Globus pallidus (tissue), 1 donor: ENCODE measurements at places on chromosomes 7 and 10.

DNA sequence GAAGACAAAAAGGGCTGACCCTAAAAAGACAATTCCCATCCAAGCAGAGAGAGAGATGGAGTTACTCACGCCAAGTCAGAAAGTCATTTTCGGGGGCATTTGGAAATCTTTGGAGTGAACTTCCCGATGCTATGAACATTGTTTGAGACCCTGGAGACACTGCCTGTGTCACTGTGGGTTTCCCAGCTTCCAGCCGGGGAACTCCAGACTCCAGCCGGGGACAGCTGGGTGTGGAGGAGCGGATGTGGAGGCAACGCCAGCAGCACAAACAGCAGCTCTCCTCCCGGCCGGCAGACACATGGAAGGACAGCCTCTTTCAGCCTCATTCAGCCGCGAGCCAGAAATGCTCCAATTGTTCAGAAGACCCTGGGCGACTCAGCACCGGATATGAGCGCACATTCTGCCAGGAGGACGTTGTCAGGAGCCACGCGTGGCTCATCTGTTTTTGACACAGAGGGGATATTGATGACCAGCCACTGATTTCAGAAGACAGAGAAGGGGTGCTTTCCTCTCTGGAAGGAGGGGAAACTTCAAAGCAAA lies 97.6 kb downstream of the PRPF18 start:
- peak; percentile 77 for DNase-seq

DNA sequence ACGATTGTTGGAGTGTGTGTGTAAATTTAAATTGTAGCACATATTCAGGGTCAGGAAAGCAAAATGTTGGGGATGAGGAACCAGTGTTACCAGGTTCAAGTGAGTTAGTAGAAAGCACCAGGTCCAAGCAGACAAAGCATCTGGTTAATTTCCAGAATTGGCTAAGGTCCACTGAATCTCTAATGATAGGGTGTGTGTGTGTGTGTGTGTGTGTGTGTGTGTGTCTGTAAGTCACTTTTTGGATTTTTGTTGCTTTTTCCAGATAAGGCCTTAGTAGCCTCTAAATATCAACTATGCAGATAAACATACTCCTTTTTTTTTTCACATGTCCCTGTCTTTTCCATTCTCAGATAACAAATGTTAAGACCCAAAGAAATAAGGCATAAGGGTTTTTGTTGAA lies 36.6 kb upstream of the FMC1 start:
- DNase-seq: no peak

GRCh38 chr10:117477211-117477947 lies 65.2 kb upstream of the EMX2 start:
- DNase-seq: no peak

DNA sequence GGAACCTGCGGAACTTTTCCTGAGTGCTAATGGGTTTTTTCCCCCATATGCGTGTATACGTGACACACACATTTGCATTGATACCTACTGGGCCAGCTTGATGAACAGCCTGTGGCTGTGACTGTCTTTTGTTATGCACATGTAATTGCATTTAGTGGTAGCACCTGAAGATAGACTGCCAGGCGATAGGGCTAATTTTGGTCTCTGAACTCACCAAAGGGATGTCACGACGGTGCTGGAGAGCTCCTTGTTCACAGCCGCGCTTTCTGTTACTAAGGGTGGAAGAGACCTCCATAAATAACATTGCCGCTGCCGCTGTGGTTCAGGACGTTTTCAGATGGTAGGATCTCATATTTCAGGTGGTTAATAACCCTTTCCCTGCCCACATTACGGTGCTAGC lies 133.2 kb downstream of the CAMK1D start:
- no peak for DNase-seq

- peak; percentile 70 for DNase-seq
These were observed 125.2 kb downstream of the DOCK4 start for GRCh38 chr7:112080978-112081377.

- DNase-seq: no peak
These were observed at the start of gene PLXNA4 for GRCh38 chr7:132575982-132576720. Gene PLXNA4 (minus strand): TSS chr7:132576470. CDS start chr7:132508693, 67,777 bp downstream.
